ENCODE measurements at places on chromosomes 5 and 9.

DNA sequence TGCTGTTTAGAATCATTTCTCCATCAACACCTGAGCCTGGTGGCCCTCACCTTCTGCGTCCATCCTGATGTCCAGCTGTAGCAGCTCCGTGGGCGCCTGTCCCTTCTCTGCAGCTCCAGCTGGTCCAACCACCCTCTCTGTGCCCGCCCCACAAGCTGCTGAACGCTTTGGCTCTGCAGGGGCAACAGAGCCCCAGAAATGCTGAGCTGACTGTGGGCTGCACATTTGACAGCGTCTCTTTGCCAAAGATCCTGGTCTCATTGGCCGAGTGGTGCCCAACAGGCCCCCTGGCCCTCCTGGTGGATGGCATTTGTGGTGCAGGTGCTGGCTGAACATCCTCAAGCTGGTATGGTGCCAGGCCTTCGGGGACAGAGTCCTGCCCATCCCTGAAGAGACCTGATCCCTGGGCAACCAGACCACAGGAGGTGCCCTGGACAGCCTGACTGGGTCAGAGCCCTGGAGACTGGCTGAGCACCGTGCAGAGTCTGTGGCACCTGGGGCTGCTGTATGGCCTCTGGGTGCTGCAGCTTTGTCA lies 25.3 kb upstream of the CEP72 start:
- DNase-seq, result no peak

DNA sequence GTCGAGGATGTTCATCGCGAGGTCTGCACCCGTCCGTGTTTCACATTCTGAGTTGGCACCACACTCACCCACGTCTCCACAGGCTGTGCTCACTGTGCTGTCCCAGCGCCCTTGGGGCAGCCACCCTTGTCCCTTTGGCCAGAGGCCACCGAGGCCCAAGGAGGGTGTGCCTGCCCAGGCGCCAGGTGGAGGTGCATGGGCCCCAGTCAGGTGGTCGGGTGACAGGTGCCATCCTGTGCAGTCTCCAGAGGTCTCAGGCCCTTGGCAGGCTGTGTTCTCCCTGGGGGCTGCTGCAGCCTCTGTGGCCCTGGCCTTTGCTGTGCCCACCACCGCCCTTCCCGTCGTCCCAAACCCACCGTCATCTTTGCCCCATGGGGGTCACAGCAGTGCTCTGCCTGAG lies 12.4 kb downstream of the MAN1B1 start:
- no peak for DNase-seq

DNA sequence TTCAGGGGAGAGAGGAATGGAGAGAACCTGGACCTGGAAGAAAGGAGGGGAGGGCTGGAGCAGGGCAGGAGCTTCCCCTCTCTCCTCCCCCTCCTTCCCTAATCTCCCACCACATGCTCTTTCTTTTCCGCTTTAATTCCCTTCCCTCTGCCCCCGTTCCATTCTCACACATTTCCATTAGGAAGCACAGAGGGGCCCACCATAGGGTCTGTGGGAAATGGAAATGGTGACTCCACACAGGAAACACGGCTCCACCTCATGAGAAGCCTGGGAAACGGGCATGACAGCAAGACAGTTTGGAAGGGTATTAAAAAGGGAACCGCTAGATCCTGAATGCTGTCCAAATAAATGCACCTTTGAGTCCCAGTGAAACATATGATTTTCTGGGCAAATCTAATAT lies 64.9 kb upstream of the ENTREP1 start:
- no peak for DNase-seq

DNA sequence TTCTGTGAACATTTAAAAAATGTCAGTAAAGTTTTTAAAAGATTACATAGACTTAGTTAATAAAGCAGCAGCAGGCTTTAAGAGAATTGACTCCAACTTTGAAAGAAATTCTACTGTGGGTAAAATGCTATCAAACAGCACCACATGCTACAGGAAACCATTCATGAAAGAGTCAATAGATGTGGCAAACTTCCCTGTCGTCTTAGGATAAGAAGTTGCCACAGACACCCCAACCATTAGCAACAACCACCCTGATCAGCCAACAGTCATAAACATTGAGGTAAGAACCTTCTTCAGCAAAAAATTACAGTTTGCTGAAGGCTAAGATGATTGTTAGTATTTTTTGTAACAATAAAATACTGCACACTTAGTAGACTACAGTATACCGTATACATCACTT lies 278.2 kb downstream of the CSNK1G3 start:
- no peak for DNase-seq

GRCh38 chr9:127913682-127914081 lies 3.2 kb downstream of the ST6GALNAC4 start:
- no peak for DNase-seq

- no peak for DNase-seq
These were observed 99.6 kb downstream of the ASTN2 start for GRCh38 chr9:117315236-117315635.

DNA sequence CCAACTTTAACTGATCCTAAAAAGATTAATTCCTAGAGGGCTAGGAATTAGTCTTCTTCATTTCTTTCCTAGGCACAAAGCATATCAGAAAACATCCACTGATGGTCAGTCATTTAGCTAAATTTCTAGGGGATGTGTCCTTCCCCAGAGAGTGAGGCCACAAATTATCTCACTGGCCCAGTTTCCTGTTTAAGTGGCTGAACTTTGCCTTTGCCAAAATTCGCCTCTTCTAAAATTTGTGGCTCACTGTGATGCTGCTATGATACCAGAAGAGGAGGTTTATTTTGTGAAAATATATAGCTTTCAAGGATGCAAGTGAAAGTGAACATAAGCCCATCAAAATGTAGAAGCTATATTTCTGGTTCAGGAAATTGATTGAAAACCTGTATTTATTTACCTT lies 98.1 kb upstream of the FER start:
- DNase-seq, result no peak

DNA sequence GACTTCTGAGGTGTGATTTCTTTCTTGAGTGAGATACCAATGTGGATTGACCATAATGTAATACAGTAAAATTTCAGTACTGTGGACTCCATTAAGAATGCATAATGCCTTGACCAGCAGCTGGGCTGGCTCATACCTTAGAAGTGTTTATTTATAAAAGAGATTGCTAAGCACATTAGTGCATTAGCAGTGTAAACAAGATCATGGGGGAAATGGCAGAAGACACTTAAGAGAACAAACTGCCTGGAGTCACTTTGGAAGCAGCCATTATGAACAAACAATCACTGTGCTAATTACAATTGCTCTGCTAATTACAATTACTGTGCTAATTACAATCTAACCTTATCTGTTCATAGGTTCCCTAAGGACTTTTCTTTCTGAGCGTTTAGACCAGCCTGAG lies 104.2 kb downstream of the TRIM32 start:
- DNase-seq, result no peak

DNA sequence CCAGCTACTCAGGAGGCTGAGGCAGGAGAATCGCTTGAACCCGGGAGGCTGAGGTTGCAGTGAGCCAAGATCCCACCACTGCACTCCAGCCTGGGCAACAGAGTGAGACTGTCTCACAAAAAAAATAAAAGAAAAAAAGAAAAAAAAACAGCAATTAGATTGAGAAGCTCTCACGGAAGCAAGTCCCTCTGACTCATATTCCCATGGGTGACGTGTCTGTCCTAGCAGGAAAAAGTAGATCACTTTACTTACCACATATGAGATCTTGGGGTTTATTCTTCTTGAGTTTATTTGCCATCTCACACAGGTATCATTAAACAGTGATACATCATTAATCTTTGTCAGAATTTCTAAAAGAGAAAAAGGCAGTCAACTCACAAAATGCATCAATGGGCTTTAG lies 62.6 kb downstream of the SUSD1 start:
- DNase-seq, result no peak

GRCh38 chr9:108860764-108861163 lies 1.3 kb upstream of the ACTL7A start:
- no peak for DNase-seq

Measured in stimulated activated CD8-positive, alpha-beta memory T cell treated with anti-CD3 and anti-CD28 coated beads, Interleukin-7, amount 100 ng/mL, for 4 hours (primary cell).